ENCODE measurements at places on chromosomes 1 and 21. TPM values are rescaled to one million over a fixed set of nuclear protein-coding genes. Genes with fewer than 3 reads are reported as not detected.

DNA sequence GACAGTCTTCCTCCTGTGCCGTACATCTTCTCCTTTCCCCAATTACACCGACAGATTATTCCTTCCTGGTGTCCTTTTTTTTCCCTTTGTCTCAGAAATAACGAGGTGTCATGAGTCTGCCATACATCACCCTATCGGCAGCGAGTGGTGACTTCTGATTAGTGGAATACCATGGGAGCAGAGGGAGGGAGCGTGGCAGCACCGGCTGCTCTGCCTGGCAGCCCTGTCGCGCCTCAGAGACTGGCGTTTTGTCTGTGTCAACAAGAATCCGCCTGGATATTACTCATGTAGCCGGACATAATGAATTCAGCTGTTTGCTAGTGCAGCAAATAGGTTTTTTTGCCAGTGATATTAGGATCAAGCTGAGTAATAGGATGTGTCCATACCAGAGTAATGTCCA, 51.8 kb downstream of the UTP25 start:
- H3K27me3 ChIP-seq: peaks cover 2% of the 10 kb centered on the region
- H3K36me3 ChIP-seq: no peaks in the 10 kb centered on the region

DNA sequence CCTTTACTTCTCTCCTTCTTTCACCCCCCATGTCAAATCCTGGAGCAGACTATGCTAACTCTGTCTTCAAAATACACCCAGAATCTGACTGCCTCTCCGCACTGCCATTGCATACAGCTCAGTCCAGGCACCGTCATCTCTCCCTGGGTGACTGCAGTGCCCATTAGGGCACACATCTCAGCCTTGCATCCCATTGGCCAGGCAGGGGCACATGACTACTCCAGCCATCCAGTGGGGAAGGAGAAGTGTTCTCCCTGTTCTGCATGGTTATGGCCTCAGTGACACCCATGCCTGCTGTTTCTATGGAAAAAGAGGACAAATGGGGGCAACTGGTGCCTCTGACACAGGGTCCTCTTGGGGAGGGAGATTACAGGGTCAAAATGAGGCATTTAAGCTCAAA, 270.5 kb downstream of the MATN1 start:
- H3K36me3 ChIP-seq: no peaks in the 10 kb centered on the region
- H3K4me1 ChIP-seq: no peaks in the 10 kb centered on the region
- H3K27me3 ChIP-seq: no peaks in the 10 kb centered on the region
- DNase-seq: no peak

Gene AK5
- 2.0 TPM for polyA plus RNA-seq

Gene NPR1
- polyA plus RNA-seq: 10.1 TPM

Gene GCSAML
- 0.48 TPM for polyA plus RNA-seq
